ENCODE measurements at places on chromosomes 6 and 20.

GRCh38 chr20:21618759-21619416, 86.6 kb upstream of the PAX1 start:
- DNase-seq: peak; percentile 44

- DNase-seq: peak; percentile 38
Measured at GRCh38 chr6:149140910-149141290, 176.6 kb upstream of the TAB2 start.

DNA sequence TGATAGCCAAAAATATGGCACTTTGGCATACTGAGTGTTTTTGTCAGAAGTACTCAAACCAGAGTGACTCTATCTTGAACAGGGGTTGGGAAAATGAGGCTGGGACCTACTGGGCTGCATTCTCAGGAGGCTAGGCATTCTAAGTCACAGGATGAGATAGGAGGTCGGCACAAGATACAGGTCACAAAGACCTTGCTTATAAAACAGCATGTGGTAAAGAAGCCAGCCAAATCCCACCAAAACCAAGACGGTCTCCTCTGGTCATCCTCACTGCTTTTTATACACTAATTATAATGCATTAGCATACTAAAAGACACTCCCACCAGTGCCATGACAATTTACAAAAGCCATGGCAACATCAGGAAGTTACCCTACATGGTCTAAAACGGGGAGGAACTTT, 985.1 kb downstream of the HACE1 start:
- no peak for DNase-seq

GRCh38 chr20:47740862-47741184, 44.5 kb downstream of the SULF2 start:
- DNase-seq: peak; percentile 17

DNA sequence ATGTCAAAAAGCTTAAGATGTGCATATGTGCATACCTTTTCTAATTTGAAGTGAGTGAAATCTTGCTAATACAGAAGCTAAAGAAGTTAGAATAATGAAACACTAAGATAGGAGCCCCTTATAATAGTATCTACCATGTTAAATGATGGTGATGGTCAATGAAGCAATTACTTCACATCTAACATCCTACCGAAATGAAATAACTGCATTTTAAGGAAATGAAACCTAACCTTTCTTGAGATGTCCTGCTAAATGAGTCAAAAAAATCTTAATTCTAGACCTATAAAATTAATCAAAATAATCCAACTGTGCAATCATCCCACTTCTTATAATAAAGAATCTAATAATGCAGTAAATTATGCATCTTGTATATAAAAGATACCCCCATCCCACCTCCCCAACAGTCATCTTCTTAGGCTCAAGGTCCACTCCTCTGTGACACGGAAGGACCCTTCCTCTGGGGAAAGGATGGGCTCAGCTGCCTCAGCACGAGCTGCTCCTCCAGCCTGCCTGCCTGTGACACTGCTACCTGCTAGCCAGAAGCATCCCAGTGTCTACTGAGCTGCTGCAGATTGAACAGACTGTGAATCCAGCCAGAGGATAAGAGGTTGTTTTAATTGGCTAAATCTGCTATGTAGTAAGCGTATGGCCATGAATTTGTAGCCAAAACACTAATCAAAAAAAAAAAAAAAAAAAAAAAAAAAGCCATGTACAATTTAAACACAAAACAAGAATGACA, 129.6 kb upstream of the BEND3 start:
- no peak for DNase-seq

DNA sequence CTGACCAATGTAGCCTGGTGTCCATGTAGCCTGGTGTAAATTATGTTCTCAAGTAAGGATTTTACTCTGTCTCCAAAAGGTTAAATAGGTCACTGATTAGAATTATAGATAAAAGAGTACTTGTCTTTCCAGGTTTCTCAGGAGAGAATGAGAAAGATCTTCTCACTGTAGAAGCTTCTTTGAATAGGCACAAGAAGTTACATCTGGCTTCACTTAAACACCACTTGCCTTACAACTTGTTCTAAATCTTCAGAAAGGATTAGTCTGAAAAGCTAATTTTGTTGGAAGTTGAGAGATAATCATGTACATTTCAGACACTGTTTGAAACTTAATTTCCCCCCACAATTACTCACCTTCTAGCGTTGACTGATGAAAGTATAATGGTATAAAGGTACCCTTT, 275.3 kb downstream of the FARS2 start:
- DNase-seq: no peak

DNA sequence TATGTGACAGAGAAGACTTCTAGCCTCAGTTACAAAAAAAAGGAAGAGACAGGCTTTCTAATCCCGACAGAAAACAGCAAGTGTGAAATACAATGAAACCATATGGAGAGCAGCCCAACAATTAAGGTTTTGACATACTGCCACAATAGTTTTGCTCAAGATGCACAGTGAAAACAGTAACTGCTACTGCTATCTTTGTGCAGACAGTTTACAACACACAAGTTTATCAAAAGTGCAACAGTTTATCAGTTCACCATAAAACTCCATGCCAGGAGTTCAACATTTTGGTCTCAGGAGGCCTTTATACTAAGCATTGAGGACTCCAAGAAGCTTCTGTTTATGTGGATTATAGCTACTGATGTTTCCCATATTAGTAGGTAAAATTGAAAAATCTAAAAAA, 37.6 kb downstream of the GOPC start:
- peak; percentile 24 for DNase-seq

- no peak for DNase-seq
Measured at GRCh38 chr6:91029211-91029610, 442.3 kb upstream of the MAP3K7 start.

DNA sequence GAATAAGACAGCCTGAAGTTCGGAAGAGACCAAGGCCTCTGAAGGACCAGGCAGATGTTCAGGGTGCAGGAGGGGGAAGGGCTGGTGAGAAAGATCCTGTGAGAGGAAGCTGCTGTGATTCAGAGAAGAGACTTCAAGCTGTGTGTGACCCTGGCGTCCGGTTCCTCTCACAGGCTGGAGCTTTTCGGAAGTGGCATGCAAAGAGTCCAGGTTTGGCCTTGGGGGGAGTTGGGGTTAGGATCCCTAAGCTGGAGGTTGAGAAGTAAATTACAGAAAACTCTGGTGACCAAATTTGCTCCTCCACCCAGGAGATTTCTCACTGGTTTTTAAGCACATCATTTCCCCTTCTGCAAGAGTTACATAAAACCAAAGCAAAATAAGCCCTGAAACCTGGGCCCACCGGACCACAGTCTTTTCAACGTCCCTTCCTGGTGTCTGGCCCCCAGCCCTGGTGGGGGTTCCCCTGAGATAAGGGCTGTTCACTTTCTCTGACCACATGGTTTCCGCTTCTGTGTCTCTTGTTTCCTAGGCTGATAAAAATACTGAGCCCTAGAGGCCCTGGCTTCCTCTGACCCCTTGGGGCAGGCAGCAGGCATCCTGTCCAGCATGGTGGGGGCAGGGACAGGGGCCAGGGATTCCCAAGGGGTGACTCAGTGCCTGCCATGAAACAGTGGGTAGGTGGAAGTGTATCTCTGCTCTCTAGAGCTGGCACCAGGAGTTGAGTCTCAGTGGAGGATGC, 12.0 kb upstream of the LTA start:
- DNase-seq: peak; percentile 91

- no peak for DNase-seq
Measured at GRCh38 chr6:157622427-157622826, 200.6 kb upstream of the SNX9 start.

DNA sequence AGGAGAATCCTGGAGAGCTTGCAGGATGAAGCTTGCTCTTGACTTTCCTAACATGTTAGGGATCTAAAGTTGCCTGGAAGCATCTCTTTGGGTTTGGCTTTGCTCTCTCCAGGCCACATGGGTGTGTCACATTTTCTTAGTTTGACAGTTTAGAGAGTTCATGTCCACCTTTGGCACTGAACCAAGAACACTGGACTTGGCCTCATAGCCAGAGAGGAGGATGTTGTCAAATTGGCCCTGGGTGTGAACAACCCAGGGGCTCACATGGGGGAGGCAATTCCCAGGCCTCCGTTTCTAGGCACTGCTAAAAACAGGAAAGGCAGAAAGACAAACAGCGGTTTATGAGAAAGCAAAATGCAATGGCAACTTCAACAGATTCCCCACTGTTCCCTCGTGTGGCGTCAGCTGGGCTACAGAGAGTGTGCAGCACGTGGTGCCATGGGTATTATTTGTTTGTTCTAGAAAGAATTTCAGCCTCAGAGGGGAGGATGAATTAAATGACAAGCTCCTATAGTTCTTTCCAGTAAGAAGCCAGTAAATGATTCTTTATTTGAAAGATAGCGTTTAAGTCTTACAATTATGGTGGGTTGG, 93.9 kb downstream of the CLIC5 start:
- DNase-seq: no peak

GRCh38 chr6:161152907-161153662, 120.8 kb downstream of the AGPAT4 start:
- DNase-seq: peak; percentile 54

DNA sequence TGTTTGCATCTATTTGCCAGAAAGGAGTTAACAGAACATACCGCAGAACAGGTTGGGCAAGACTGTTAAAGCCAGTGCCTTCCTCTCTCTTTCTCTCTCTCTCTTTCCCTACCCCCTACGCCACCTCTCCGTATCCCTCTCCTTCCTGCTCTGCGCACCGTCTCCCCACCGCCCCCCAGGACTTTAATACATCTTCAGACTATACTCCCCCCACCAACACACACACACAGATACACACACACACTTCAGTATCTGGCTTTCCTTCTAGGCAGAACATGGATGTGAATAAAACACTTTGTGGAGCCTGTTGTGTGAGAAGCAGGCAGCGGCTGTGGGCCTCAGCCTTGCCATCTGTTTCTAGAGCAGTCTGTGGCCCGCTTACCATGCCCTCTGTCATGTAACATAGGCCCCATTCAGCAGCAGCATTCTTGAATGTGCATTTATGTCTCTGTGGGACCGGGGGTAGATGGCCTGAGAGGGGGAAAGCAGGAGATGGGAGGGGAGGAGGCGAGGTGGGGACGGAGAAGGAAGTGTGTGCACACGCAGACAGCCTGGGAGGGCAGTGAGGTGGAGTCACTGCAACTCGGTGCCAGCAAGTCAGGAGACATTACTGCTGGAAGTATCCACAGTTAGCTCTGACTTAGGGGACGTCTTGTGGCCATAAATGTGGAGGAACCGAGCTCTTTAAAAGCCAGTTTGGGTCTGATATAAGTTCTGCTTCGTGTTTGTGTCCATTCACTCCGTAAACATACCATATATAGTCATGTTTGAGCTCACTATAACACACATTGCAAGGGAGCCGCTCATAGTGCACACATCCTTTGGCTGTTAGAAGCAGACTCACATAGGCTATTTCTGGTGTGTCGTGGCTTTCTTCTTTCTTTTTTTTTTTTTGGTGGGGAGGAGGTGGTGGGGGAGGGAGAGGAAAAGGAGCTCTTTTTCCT, 38.4 kb downstream of the RREB1 start:
- DNase-seq: peak; percentile 90
